ENCODE measurements at places on chromosomes 1 and 21.

GRCh38 chr1:105485207-105485606, 1571.3 kb upstream of the PRMT6 start:
- no peak for DNase-seq

- no peak for DNase-seq
Measured at GRCh38 chr21:16377120-16377658, 647.4 kb downstream of the USP25 start.

DNA sequence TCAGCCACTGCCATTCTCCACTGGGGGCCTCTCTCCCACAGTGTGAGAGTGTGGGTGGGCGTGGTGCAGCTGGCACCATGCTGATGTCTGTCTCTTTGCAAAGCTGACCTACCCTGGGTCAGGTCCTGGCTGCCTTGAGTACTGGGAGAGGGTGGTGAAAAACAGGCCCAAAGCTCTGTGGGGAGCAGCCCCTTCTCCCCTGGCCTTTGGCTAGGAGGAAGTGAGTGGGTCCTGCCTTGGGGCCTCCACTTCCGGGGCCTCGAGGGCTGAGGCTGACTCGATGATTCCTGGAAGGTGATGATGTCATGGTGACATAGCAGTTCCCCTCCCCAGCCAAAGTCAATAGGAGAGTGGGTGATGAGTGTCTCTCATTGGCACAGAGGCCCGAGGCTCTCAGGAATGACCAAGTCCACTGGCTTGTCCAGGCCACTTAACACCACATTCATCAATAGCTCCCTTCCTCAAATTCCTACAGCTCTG, 53.0 kb downstream of the IER5 start:
- DNase-seq = no peak

DNA sequence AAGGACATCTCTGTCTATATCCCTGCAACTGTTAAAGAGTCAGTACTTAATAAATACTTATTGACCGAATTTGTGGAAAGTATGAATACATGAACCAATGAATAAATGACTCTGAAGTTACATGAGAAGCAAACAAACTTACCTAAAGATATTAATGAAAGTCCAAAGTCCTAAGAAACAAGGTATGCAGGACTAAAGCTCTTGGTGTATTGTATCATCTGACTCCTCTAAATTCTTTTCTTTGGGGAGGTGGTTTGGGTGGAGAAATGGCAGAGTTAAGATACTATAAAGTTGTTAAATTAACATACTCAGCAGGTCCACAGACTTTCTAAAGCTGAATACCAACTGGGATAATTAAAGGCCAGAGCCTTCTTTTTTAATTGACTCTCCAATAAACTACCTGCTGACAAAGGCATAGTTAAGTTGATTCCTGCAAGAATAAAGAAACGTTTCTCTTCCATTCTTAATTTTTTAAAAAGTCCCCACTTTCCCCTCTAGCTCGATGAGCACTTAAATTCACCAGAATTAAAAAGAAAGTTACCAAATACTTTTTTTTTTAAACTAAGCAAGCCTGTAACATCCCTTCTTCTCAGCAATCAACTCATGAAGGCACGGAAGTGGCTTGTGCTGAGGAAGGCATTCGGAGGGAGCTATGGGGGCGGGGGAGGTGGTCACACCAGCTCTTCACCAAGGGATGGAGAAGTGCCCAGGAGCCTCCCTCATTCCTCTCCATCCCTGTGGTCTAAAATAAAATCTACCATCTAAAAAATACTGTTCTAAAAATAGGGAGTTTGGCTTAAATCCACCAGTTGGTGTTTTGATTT, 61.1 kb downstream of the GADD45A start:
- DNase-seq = no peak

Data from activated CD4-positive, alpha-beta T cell treated with anti-CD3 and anti-CD28 coated beads for 1 hour (primary cell).